ENCODE measurements at places on chromosomes 2 and 18.

- no peak for DNase-seq
These were observed 265.6 kb downstream of the ANAPC1 start for GRCh38 chr2:111618226-111618977.

DNA sequence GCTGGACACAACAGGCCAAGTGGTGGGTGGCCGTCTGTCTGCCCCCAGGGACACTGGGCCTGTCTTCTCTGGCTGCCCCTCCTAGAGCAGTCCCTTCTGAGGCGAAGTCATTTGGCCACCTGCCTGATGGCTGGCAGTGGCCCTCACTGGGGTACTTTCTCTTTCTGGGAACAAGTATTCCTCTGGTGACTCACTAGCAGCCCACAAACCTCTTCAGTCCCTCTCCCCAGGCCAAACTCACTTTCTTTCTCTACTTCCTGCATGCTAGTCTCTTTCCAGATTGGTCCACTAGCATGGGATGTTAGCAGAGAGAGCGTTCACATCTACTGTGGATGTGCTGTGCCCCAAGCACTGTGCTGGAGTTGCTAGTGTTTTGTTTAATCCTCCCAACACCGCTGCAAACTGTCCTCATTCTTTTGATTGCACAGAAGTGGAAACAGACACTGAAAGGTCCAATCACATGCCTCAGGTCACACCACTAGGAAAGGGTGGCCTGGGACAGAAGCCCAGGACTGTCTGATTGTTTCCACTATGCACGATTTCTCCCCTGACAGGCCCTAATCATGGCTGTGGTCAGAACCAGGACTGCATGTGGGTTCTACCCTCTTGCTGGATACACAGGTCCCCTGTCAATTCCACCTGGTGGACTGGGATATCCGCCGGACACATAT is 5.2 kb downstream of the DYSF start:
- no peak for DNase-seq

- no peak for DNase-seq
These were observed 312.2 kb downstream of the EN1 start for GRCh38 chr2:118535171-118535817.

DNA sequence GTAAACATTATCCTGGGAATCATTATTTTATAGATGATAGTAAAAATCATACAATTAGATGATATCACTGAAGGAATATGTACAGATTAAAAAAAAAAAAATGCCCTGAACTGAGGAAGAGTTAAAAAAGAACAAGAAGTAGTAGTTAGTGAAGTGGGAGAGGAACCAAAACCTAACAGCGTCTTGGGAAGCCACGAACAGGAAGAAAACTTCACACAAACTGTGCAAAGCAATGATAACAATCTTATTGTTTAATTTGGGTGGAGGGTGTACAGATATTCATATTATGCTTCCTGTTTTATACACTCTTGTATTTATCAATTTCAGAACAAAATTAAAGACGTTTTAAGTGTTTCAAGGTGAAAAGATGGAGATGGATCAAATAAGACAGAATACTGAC is 3.5 kb downstream of the HEATR5B start:
- no peak for DNase-seq

GRCh38 chr2:42872721-42873120 is 80.3 kb upstream of the HAAO start:
- DNase-seq, result no peak

- no peak for DNase-seq
These were observed 77.3 kb upstream of the CTLA4 start for GRCh38 chr2:203790134-203790852.

DNA sequence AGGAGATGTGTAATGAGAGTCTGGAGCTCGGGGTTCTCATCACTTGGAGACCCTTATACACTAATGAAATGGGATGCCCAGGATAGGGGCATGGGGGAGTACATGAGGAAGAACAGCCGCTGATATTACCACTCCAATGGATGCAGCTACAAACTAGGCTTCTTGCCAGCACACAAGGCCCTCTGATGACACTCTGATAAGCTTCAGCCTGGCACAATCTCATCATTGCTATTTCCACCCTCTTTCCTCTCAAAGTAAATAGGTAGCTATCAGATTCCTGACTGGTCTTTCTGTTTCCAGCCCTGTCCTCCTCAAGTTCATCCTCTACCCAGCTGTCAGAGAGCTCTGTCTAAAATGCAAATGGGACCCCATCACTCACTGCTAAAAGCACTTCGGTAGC is 103.0 kb downstream of the GPR39 start:
- DNase-seq, result no peak
